ENCODE measurements at places on chromosomes 2 and 18.

- no peak for DNase-seq
These were observed 144.3 kb downstream of the MYO3B start for GRCh38 chr2:170322140-170322766.

- no peak for DNase-seq
These were observed 103.0 kb upstream of the STK39 start for GRCh38 chr2:168350380-168350779.

DNA sequence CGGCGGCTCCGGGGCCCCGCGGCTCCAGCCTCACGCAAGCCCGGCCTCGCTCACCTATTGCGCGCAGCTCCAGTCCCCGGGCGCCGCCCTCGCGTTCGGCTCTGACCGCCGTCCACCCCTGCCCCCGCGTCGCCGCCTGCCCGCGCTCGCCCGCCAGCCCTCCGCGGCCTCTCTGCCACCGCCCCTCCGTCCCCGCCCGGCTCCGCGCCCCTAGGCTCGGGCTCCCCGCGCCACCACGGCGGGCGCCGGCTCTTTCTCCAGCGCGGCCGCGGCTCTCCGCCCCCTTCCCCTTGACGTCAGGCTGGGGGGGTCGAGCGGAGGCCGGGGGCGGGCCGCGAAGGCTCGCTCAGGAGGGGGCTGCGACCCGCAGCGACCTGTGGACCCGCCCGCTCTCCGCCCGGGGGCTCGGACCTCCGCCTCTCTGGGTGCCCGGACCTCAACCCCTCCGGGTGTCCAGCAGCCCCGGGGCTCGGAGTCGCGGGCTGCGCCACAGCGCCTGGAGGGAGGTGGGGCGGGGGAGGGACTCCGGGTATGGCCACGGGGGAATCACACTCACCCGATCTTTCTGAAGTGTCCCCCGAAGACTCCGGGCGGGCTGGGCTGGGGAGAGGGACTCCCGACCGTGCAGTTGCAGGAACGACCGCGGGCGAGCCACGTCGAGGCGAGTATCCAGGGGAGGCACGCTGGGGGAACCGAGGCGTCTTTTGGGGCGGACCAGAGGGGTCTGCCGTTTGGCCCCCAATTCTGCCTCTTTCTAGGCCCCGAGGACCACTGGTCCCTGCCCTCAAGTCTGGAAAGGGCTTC, at the start of gene SEMA4C:
Gene SEMA4C (minus strand): TSS at position 259 of the 804 bp plus-strand sequence. CDS start 2,194 bp downstream, outside the sequence.
- DNase-seq, result peak; percentile 60

- DNase-seq, result no peak
These were observed 28.4 kb upstream of the GPC1 start for GRCh38 chr2:240407090-240407489.

- DNase-seq, result no peak
These were observed 81.8 kb downstream of the SCN9A start for GRCh38 chr2:166293984-166294383.

DNA sequence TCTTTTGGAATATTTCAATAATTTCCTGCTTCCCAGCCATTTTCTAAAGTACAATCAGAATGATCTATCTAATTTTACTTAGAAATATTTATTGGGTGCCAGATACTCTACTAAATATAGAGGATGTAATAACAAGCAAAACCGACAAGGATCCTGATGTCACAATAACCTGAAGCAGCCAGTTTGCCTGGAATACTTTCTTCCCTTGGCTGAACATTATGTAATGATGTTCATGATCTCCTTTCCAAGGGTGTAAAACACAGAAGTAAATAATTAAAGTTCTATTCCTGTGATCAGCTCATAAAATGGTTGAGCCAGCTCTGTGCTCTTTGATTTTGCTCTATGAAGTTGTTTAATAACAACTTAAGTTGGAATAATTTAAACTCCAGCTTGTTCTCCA, 2.6 kb upstream of the MRPL19 start:
- no peak for DNase-seq

DNA sequence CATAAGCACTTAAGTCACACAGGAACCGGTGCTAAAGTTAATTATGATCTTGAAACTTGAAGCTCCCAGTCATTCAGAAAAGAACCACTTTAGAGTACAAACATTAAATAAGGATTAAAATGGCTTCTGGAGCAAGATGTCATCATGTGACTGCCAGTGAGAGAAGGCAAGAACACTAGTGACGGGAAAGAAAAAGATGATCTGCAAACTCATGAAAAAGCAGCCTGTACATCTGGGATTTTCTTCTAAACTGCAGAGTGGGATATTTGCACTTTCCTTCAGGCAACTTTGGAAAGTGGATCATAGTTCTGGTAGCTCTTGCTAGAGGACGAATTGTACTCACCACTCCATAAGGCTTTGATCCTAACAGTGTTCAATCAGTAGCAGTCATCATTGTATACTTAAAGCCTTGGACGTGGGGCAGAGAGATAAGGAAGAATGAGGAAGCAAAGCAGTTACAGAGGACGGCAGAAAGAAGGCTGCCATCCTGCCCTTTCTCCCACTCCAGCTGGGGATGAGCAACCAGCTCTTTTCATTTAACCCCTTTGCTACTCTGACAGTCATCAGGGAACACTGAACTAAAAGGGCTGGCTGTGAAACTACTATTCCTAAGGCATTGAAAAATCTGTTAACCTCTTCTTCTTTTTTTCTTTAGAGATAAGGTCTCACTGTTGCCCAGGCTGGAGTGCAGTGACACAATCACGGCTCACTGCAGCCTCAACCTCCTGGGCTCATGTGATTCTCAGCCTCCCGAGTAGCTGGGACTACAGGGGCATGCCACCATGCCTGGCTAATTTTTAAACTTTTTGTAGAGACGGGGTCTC, 18.1 kb downstream of the ABHD3 start:
- no peak for DNase-seq

GRCh38 chr2:4618630-4619228, 915.4 kb downstream of the DCDC2C start:
- no peak for DNase-seq

DNA sequence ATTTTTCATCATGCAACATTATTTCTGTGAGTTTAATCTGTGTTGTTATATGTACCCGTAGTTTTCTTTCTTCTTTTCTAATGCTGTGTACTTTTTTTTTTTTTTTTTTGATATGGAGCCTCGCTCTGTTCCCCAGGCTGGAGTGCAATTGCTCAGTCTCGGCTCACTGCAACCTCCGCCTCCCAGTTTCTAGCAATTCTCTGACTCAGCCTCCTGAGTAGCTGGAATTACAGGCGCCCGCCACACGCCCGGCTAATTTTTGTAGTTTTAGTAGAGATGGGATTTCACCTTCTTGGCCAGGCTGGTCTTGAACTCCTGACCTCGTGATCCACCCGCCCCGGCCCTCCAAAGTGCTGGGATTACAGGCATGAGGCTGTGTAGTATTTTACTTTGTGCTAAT, 155.4 kb downstream of the GALR1 start:
- no peak for DNase-seq

- DNase-seq, result no peak
These were observed 11.7 kb upstream of the SEMA4C start for GRCh38 chr2:96881349-96882195.

GRCh38 chr2:199740111-199740428, 110.9 kb downstream of the FTCDNL1 start:
- DNase-seq, result no peak

- no peak for DNase-seq
These were observed 2.0 kb downstream of the RAPH1 start for GRCh38 chr2:203532957-203533658.

- DNase-seq, result no peak
These were observed 338.6 kb downstream of the DCC start for GRCh38 chr18:52678551-52678950.

GRCh38 chr2:116160657-116161056, 1653.8 kb upstream of the DDX18 start:
- DNase-seq, result no peak

DNA sequence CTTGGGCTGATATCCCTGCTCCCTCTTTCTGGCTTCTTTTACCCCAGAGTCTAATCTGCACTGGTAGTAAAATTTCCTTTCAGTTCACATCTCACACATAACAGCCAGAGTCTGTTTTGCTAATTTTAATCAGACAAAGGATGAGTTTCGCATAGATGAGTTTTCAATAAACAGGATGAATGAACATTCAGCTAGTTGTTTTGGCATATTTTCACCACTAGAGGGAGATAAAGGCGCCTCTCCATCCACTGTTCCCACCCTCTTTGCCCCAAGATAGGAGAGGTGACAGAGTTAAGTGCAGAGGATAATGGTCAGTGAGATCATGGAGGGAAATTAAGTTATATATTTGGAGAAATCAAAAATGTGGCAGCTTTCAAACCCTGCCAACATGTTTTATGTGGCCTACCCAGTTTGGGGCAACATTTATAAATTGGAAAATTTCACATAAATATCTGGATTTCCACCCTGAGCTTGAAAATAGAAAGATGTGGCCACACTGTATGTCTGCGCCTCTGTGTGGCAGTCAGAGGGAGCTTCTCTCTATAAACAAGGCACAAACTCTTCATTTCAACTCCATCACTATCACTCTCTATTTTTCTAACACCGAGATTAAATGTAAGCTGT, 48.5 kb upstream of the DTNA start:
- DNase-seq, result peak; percentile 54

GRCh38 chr2:240060977-240061591, 7.8 kb upstream of the OR6B3 start:
- DNase-seq, result peak; percentile 55

DNA sequence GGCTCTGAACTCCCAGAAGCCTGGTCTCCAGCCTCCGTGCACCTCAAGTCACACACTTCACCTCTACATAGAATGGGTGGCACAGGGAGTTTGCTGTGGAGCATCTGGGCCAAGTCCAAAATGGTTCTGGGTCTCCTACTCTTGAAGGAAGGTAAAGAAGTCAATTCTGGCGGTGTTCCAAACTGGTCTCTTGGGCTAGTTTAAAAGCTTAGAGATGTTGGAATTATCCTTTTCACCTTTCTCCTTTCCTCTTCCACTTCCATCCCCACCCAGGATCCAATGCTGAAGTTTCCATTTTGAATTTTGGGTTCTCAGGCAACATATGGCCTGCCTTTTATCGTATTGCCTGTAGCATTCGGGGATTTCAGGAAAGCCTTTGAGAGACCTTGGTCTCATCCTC, 325.2 kb downstream of the PDE11A start:
- no peak for DNase-seq

DNA sequence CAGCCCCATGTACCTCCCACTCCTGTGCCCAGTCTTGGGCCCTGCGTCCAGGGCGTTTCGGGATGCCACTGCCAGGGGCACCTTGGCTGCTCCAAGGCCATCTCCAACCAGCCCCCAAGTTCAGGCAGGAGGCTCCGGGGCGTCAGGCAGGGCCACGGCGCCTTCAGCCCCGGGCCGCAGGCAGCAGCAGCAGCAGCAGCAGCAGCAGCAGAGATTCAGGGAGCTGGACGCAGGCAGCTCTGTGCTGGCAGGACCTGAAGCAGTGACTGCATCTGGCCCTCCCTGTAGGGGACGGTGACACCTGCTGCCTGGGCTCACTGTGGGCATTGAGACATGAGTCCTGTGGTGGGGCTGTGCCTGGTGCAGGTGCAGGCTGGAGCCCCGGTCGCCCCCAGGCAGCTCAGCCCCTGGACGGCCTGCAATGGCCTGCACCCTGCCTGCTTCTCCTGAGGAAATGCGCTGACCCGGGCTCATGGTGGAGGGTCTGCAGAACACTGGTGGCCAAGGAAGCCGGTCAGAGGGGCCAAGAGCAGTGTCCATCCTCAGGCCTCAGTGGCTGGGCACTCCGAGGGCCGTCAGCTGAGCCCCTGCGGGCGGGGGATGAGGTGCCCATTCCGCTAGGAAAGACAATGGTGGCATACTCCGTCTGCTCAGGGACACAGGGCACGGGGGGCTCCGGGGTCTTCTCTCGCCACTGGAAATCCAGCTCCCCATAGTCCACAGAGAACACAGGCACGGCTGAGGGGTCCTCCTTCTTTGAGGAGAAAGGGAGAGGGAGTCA, 8.0 kb downstream of the PDCD1 start:
- DNase-seq, result no peak

GRCh38 chr18:45112682-45113081, 432.0 kb downstream of the SETBP1 start:
- no peak for DNase-seq

- no peak for DNase-seq
These were observed 605 bp downstream of the WNT6 start for GRCh38 chr2:218859988-218860831.

- DNase-seq, result no peak
These were observed 1.9 kb upstream of the NAB1 start for GRCh38 chr2:190646780-190647522.

DNA sequence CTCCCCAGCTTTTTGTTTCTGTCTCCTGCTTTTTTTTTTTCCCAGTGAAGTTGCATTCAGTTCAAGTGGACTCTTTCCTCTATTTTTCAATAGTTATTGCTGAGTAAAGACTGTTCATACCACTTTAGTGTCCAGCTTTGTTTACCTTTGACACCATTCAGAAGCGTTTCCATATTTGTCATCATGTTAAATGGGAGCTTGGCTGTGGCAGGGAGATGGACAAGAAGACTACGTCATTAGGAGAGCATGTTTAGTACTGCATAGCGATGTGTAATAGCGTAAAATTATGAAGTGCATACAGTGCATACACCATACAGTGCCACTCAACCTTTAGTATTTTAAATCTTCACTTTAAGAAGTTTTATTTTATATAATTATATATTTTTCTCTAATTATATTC, 655.9 kb downstream of the DCC start:
- no peak for DNase-seq

DNA sequence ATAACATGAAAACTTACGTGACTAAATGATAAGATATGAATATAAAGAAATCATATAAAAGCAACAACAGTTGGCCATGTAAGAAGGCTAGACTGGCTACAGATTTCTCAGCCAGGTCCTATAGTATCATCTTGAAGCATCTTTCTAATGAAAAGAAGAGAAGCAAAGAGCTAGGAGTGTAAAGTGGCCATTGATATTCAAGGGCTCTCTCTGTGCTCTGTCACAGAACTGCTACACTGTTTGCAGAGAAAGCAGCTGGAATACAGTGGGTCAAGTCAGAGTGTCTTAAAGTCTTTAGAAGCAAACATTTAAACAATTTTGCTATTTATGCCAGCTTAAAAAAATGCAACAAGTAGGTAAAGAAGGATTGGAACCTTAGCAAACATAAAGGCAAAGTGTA, 118.8 kb downstream of the SCN9A start:
- no peak for DNase-seq

DNA sequence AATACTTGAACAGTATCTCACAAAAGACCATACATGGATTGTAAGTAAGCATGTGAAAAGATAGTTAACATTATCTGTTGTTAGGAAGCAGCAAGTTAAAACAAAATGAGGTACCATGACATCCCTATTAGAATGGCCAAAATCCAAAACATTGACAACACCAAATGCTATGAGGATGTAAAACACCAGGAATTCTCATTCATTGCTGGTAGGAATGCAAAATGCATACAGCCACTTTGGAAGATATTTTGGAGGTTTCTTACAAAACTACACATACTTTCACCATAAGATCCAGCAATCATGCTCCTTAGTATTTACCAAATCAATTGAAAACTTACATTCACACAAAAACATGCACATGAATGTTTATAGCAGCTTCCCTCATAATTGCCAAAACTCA, 30.9 kb upstream of the ICOS start:
- no peak for DNase-seq

DNA sequence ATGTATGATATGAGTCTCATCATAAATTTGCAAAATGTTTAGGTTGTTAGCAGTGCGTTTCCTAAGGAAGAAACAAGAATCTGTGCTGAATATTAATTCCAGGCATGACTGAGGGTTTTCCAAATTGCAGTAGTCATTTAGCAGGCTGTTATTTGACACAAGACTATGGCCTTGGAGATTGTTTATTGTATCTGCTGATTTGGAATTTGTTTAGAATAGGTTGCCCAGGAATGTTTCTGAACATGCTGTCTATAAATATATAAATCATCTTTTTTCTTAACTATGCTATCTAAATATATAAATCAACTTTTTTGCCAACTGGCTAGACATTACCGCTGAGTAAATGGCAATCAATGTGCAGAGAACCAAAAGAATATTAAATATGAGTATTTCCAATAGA, 90.9 kb downstream of the DOK6 start:
- DNase-seq, result no peak

Data from hippocampal formation (tissue), 2 donors.